ENCODE measurements at places on chromosomes 13 and 19. TPM values are rescaled to one million over a fixed set of nuclear protein-coding genes. Genes with fewer than 3 reads are reported as not detected.

- DNase-seq, result no peak
Measured at GRCh38 chr19:34662919-34663318, 14.0 kb downstream of the SCGB2B2 start.

DNA sequence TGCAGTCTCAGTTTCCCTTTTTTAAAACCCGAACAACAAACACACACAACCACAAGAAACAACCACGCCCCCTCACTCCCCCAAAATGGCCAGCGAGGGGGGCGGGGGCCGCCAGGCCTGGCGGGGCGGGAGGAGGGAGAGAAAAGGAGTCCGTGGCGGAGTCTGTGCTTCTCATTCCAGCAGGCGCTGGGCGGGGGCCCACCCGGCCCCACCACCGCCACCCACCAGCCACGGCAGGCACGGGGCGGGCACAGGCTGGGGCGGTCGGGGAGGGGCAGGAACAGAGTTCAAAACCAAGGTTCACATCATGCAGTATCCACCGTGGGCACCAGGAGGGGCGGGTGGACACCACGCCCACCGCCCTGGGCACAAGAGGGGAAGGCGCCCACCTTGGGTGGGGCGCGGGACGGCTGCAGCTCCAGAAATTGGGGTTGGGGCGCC is 12.9 kb downstream of the DPF1 start:
- DNase-seq, result no peak

- DNase-seq, result no peak
Measured at GRCh38 chr19:33508431-33508830, 13.2 kb downstream of the PEPD start.

GRCh38 chr13:91291078-91291477 is 56.4 kb upstream of the MIR17HG start:
- DNase-seq, result no peak

DNA sequence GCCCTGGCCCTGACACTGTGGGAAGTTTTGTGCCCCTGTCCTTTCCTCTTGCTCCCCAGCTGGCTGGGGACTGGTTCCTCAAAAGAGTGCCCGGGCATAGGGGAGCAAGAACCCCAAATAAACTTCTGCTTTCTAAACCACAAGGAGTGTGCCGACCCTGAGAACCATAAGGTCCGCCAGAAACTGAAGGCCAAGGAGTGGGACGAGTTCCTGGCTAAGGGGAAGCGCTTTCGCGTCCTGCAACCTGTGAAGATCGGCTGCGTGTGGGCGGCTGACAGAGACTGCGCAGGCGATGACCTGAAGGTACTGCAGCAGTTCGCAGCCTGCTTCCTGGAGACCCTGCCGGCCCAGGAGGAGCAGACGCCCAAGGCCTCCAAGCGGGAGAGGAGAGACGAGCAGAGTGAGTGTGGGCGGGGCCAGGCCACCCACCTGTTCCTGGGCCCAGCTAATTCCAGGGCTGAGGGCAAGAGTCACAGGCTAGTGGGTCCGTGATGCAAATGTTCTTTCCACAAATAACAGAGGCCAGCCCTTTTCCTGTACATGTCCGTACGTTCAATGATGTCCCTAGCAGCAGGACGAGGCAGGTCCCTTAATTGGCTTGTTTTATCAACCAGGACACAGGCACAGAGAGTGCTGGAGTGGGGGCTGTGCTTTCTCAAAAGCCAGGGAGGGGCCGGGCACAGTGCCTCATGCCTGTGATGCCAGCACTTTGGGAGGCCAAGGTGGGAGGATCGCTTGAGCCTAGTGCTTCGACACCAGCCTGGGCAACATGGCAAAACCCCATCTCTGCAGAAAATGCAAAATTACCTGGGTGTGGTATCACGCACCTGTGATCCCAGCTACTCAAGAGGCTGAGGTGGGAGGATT is 25.6 kb downstream of the UBXN6 start:
- no peak for DNase-seq

- no peak for DNase-seq
Measured at GRCh38 chr19:38266981-38267597, 2.7 kb downstream of the SPINT2 start.

DNA sequence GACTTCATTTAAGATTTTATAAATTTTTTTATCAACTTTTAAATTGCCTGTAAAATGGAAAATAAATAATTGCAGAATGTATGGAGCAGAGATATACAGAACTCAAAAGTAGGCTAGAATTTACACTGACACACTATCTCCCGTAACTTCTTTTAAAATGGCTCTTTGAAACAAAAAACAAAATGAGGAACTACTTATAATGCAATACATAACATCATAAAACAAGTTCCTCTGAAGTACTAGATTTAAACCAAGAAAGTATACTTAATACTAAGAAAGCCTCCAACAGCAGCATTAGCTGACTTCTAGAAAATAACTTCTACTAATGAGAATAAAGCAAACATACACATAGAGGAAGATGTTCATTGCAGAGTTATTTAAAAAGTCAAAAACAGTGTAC is 17.0 kb downstream of the RBM26 start:
- no peak for DNase-seq

DNA sequence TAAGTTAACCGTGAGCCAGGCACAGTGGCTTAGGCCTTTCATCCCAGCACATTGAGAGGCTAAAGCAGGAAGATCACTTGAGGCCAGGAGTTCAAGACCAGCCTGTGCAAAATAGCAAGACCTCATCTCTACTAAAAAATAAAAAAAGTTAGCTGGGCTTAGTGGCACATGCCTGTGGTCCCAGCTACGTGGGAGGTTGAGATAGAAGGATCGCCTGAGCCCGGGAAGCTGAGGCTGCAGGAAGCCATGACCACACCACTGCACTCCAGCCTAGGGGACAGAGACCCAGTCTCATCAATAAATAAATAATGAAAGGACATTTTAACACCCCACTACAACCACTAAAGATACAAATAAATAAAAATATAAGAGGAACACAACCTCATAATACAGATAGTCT is 21.6 kb downstream of the LSM14A start:
- DNase-seq, result no peak

- no peak for DNase-seq
Measured at GRCh38 chr19:49889038-49889686, 7.5 kb downstream of the IL4I1 start.

DNA sequence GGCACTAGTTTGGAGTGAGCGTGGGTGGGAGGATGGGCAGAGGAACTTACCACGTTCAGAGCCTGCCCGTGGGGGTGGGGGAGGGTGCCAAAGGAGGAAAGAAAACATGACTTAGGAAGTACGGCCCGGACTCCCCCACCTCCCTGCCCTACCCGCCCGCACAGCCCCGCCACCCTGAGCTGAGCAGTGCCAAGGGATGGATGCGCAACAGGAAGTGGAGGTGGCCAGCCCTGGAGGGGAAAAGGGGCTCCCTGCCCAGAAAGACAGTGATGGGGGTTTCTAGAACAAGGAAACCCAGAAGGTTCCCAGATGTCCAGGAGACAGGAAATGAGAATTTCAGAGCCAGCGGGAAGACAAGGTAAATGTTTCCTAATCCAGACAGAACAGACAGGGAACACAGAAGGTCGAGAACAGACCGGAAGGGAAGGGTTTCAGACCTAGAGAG is 6.3 kb downstream of the TEAD2 start:
- DNase-seq, result no peak

- no peak for DNase-seq
Measured at GRCh38 chr13:50187352-50188029, 172.2 kb downstream of the KCNRG start.

GRCh38 chr19:1921825-1922224 is 16.6 kb downstream of the ADAT3 start:
- no peak for DNase-seq

Gene TDRD12
- not detected for total RNA-seq

Gene CILP2
- total RNA-seq, result not detected

Gene CGB1
- total RNA-seq, result not detected

Gene TTYH1
- total RNA-seq, result 24.5 TPM
